ENCODE measurements at places on chromosomes 11 and 22.

DNA sequence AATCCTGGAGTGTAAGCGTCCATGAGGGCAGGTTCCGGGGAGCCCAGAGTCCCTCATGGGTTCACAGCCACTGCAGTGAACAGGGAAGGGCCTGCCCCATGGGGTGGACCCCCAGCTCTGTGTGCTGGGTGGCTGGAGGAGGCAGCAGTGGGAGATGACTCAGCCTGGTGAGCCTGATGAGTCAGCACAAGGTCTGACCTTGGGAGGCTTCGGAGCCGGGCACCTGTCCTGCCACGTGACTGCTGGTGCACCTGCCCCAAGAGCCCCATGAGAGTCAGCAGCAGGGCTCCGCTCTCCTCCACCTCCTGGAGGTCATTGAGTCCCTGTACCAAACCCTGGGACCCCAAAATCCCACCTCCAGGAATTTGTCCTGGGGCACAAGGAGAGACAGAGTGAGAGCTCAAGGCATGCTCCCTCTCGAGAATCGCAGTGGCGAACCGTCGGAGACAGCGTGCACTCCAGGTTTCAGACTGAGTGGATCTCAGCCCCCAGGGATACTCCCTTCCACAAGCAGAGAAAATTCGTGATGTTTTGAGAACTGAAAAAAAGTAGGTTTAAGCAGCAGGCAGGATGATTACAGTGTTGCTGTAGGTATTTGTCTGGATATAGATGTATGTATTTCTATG lies 1221.7 kb downstream of the BRD1 start:
- DNase-seq: no peak

DNA sequence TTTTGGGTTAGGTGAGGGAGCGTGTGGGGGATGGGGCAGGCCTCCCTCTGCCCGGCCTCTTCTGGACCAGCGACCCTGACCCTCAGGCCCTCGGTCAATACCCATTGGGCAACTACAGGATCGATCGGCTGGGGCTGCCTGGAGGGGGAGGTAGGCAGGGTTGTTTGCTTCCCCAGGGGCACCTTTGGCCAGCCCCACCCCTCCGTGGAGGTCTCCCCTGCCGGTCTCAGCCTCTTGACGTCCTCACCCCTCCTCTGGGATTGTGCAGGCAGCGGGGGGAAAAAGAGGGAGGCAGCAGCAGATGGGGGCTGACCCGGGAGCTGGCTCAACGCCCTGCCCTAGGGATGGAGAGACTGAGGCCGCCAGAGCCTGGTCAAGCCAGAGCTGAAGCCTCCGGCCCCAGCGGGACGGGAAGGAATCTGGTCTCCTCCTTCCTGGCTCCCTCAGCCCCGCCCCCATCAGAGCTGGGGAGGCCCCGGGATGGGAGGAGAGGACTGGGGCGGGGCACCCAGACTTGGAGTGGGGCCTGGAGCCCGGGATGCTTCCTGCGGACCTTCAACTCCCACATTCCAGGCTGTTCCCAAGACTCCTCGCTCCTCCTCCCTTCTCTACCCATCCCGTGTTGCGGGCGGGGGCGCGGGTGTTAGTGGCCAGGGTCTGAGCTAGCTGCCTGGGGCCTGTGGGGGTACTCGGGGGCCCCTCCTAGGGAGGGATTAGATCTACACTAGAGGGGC lies 14.4 kb upstream of the CDC42EP1 start:
- DNase-seq: no peak

- DNase-seq: no peak
These were observed 327.5 kb downstream of the TBC1D22A start for GRCh38 chr22:47089796-47090460.

- DNase-seq: no peak
These were observed 6.1 kb downstream of the GNB1L start for GRCh38 chr22:19848298-19849224.

DNA sequence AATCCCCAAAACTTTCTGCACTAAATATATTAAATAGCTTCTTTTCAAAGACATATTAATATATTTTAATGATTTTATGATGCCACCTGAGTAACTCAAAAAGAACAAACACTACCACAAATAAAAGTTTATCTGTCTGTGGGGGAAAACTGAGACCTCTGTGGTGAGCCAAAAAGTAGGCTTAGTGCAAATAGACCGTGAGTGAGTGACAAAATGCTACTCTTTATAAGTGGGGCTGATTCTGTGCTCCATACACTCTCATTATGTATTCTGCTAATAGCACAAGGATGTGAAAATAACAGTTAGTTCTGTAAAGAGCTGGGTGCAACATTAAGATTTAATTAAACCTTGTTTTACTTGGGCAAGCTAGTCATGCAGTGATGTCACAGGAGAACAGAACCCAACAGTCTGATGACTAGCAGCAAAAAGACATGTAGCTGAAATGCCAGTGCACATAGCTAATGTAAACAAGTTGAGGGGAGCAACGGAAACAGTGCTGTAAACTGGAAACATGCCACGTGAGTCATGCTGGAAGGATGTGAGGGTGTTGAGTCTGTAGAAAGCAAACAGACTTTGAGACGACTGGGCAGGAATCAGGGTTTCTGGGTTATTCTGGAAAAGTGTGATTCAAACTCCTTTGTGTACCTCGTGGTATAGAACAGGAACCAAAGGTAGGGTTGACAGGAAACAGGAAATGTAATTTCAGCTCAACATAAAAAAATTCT lies 1130.4 kb downstream of the LRRC4C start:
- DNase-seq: no peak

DNA sequence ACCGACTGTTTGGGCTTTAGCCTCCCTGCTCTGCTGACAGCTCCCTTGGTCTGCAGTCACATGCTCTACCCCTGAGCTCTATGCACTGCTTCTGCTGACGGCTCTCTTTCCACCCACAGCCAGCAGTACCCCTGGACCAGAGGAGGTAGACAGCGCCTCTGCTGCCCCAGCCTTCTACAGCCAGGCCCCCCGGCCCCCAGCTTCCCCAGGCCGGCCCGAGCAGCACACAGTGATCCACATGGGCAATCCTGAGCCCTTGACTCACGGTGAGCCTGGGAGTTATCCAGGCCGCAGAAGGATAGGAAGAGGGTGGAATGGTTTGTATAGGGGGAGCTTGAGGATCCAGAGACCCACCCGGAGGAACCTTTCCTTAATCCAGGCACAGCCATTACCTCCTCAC lies 2.8 kb downstream of the ZFPL1 start:
- DNase-seq: no peak

- no peak for DNase-seq
These were observed 138.8 kb downstream of the ARHGAP20 start for GRCh38 chr11:110573411-110573810.

DNA sequence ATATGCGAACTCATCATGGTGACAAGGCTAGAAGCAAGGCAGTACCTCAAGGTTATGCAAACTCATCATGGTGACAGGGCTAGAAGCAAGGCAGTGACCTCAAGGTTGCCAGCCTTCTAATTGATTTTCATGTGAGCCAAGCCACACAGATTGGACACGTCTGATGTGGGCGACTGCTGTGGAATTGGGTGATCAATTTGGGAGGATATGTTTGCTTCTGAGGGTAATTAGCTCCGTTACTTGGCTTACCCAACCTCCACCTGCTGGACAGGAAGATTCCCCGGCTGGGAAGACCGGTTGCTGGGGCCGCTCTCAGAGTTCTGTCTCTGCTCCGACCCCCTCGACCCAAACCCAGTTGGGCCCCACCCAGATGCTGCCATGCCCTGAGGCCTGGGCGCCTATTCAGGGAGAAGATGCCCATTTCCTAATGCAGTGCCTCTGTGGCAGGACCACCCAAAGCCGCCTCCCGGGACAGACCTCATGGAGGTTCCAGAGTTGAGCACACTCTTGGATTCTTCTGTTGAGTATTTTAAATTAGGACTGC lies 69.9 kb upstream of the SHANK2 start:
- DNase-seq: no peak

- no peak for DNase-seq
These were observed 70.1 kb upstream of the LINC01488 start for GRCh38 chr11:69411257-69411924.

DNA sequence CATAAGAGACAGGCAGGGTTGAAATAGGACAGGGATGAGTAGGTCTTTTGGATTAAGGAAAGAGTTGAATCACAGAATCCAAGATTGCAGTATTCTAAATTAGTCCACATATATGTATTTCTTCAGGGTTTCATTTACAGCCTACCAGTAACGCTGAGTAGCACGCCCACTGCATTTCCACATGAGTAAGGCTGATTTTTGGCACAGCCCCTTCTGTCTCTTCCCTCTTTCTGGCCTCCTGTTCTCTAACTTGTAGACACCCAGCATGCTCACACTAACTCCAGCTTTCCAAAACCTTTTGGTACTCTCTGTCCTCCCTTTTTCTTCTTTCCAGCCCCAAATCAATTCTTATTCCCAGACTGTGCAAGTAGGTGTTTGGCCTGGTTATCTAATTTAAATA lies 3.7 kb upstream of the SIK2 start:
- DNase-seq: no peak

DNA sequence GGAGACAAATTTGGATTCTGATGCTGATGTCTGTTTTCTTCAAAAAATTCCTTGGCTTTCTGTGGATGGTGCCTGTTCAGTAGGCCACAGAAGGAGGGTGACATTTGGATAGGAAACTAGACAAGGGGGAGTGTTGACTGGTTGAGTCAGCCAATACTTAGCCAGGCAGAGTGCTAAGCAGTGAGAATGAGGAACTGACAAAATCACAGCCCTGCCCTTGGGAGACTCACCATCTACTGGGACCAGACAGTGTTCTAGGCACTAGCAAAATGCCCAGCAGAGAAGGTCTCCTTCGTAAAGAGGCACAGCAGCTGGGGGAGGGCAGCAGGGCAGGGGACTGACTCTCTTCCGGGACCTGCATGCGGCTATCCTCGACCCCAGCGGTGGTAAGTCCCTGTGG lies 190.2 kb downstream of the DSCAML1 start:
- no peak for DNase-seq

- no peak for DNase-seq
These were observed 126.0 kb downstream of the CTTN start for GRCh38 chr11:70524096-70524922.

- DNase-seq: no peak
These were observed 4.2 kb downstream of the USP2 start for GRCh38 chr11:119377112-119377901.

- DNase-seq: no peak
These were observed 58.5 kb upstream of the ANO1 start for GRCh38 chr11:70019576-70020011.

DNA sequence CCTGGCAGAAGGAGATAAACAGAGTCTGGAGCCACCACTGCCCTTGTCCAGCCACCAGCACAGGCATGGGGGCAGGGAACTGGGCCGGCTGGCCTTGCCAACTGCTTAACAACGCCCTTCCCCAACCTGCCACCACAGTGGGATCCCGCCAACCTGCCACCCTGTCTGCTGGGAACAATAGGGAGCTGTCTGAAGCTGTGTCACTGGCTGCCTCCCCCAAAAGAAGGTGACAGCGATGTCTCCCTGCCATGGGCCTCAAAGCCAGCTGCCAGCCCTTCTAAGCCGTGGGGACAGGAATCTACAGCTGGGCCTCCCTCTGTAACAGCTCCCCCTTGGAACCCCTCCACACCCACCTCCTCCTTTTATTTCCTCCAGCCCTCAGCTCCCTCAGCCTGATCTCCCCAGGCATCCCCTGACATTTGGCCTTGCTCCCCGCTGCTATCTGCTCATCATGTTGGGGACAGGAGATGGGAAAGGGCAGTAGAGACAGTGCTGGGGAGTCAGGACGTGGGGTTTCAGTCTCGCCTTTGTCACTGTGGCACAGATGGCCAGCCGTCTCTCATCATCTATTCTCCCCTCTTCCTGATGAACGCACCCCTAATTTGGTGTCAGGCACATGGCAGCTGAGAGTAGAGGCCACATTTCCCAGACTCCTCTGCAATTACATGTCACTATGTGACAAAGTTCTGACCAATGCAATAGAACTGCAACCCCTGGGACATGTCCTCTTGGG lies 51.3 kb upstream of the PRDM11 start:
- no peak for DNase-seq

DNA sequence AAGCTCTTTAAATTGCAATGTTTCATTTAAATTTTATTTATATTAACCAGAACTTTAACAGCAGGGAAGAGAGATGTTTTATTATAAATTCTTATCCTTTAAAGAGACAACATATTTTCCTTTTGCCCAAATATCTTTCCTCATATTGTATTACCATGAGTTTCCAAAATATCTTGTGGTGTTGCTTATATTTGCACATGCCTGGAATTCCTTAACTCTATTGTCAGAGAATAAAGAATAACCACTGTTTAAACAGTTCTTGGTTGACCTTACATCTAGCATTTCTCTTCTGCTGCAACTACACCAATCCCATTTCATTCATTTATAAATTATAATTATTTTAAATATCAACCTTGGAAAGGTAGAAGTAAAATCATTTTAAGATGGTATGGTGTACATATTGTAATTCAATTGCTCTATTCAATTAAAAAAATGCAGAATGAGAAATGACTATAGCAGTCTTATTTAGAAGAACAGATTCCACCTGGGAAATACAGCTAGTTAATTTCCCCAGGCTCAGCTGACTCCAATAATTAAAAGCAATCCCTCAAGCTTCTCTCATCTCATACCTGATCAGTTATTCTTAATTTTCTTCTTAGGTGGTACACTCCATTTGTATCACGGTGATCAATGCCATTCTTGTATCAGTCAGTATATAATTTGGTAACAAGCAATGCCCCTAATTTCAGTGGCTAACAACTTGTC lies 923.3 kb downstream of the KCNA4 start:
- DNase-seq: no peak

DNA sequence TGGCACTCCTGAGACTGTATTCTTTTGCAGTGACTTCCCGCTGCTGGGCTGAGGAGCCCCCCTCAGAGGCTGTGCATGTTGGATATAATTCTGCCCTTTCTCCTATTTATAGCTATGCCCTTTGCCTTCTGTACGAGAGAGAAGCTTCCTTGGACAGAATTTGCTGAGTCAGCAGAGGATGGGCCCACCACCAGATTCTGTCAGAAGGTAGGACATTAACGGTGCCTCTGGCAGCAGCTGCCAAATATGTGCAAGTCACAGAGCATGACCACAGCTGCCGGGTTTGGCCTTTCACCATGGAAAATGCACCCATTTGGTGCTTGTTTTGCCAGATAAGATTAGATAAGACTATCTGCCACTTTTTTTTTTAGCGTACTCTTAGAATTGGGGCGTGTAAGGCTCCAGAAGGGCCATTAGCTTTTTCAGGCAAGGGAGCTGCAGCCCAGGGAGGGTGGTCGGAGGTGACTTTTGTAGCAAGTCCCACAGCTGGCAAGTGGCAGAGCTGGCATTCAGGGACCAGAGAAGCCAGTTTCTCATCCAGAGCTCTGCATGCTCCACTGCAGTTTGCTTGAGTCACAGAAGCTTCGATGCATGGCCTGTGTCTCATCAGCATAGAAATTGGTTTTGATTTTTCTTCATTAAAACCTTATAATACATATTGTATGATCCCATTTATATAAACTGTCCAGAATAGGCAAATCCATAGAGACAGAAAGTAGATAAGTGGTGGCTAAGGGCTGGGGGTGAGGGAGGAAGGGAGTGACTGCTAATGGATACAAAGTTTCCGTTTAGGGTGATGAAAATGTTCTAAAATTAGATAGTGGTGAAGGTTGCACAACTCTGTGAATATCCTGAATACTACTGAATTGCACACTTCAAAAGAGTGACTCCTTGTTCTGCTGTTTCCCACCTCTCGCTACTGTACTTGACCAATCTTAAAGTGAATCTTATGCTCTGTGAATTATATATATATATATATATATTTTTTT lies 15.8 kb downstream of the UPB1 start:
- no peak for DNase-seq

GRCh38 chr11:57379732-57380131 lies 1.2 kb downstream of the PRG3 start:
- DNase-seq: no peak
